ENCODE measurements at places on chromosomes 16 and 17.

DNA sequence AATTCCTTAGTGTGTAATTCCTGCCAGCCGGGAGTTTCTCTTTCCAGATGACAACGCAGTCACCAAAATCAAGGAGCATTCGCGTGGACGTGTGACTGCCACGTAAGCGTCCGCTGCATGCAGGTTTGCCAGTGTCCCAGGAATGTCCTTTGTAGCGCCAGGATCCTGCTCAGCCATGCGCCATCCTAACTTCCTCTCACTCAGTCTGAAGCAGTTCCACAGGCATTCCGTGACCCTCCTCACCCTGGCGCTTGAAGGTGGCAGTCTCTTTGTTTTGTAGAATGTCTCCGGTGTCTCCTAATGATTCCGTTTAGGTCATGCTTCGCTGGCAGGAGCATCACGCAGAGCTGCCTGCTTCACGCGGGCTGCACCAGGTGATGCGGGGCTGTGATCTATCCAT is 88.6 kb downstream of the RPTOR start:
- DNase-seq: no peak

GRCh38 chr17:77385750-77386501 is 245.2 kb downstream of the SEC14L1 start:
- DNase-seq: no peak

DNA sequence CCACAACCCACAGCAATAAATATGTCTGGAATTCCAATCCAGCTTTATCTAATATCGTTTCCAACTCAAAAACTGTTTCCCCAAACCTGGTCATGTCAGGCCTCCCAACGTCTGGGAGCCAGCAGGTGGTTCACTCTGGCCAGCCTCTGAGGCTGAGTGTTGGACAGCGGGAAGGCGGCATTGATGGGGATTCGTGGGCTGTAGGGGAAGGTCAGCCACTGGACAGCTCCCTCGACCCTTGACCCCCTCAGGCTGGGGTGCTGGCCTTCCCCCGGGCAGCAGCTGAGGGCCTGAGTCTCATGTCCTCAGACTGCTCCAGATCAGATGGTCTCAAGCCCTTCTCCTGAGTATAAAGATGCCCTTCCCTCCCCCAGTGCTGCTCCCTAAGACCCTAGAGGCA is 50.2 kb downstream of the SDK2 start:
- DNase-seq: no peak

GRCh38 chr17:20225162-20226115 is 216.3 kb downstream of the SPECC1 start:
- DNase-seq: no peak

DNA sequence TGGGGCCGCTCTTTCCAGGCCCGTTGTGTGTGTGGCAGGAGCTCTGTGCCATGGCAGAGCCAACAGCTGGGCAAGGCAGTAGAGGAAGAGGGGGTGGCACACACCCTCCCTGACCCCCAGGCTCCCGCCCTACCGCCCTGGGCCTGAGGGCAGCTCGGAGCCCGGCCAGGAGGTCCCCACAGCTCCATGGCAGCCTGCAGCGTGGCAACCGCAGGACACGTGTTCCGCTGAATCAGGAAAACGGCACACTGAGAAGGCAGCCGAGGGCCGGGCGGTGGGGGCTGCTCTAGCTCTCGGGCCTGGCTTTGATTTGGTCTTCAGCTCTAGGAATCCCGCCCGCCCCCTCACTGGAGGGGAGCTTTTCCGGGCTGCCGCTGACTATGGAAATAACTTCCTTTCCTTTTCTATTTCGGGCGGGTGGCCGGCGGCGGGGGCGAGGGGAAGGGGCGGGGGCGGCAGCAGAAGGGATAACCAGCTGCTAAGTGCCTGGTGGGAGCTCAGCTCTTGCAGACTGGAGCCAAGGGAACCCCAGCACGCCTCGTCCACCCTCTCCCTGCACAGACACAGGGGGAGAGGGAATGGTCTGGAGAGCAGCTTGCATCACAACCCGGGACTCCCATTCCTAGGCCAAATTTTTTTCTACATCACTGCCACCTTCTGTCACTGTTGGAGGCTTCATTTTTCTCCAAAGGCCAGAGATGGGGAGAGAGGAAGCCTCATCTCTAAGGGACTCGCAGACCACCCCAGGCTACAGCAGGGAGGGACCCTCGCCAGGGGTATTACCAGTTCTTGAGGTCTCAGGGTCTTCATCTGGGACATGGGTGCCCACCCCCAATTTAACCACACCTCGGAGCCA is 24.8 kb upstream of the MRPS23 start:
- DNase-seq: peak; percentile 50

DNA sequence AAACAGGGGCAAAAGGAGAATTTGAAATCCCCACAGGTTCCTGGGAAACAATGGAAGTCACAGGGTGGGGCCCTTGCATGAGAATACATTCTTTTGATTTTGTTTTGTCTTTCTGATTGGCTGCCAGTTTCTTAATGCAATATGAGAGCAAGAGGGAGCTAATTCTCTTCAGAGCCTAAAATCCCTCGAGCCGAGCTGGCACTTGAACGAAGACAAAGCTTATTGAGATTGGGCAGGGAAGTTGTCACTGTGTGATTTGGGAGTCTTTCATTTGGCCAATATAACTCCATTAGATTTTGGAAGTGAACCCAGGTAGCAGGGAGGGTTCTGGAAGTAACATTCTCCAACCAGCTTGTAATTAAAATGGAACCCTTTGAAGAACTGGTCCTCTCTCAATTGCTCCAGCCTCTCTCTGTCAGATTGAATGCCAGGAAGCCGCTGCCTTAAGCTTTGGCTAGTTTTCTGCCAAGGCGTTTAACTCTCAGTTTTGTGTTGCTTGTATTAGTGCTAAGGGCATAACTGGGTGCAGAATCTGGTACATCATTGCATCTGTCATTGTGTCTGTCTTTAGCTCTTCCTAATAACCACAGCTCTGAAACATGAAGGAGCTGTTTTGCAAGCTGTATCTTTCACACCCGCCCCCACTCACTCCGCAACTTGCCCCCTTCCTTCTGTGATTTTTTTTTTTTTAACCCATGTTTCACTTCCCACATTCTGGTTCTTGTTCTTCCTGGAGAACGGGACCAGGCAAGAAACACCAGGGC is 272.0 kb downstream of the MAF start:
- no peak for DNase-seq

- no peak for DNase-seq
Measured at GRCh38 chr17:34313164-34313563, 6.1 kb upstream of the CCL8 start.

- no peak for DNase-seq
Measured at GRCh38 chr16:74304835-74305176, 8.2 kb downstream of the PSMD7 start.

- no peak for DNase-seq
Measured at GRCh38 chr16:65122724-65123395, 997 bp upstream of the CDH11 start.

Data from activated CD4-positive, alpha-beta T cell treated with anti-CD3 and anti-CD28 coated beads for 48 hours (primary cell).